ENCODE measurements at places on chromosomes 7 and 10.

GRCh38 chr10:48978318-48978717, 38.7 kb upstream of the LRRC18 start:
- no peak for DNase-seq

DNA sequence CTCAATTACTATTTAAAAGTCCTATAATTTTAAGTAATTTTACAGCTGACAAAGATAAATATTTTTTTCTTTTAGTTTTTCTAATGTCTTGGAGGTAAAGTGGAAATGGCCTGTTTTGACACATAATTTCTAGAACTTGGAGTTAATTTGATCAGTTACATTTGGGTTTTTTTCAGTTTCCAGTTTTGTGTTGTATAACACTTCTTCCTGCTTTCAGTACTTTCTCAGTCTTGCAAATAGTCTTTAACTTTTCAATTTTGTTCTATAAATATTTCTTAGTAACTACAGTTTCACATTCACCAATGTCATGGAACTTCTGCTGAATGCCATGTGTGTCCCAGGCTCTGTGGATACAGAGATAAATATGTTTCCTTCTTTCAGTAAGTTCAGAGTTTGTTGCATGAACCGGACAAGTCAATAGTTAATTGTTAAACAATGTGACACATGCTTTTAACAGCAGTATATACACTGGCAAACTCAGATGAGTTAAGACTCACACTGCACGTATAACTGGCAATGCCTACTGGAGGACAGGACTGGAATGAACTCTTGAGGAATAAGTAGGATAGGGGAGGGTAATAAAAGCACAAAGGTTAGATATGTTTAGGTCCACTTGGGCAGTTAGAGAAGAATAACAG, 4.6 kb downstream of the SHOC2 start:
- no peak for DNase-seq

- DNase-seq, result no peak
These were observed 1354.7 kb upstream of the LRRTM3 start for GRCh38 chr10:65571011-65571570.

DNA sequence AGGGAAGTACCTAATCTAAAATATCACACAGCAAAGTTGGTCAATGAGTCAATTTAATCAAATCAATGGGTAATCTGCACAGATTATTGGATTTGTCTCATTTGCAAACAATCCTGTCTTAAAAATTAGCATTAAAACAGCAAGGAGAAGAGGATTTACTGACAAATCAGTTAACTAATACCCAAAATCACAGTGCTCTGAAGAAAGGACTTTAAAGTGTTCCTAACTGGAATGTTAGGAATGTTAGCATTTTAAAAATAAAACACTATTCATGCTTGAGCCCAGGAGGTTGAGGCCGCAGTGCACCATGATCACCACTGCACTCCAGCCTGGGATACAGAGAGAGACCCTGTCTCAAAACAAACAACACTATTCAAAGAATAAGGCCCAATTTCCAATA, 83.1 kb downstream of the CHCHD3 start:
- DNase-seq, result no peak

Measured in GM19239 (cell line).